NCI-H1105 treated with DMSO at 0.1 percent for 48 hours (cell line): ENCODE measurements at places on chromosomes 5 and 9.
A peak's percentile ranks its signal among the peaks of the same experiment; 100 is the strongest.

GRCh38 chr9:120256146-120256545 is 323.8 kb downstream of the CDK5RAP2 start:
- DNase-seq, result no peak

DNA sequence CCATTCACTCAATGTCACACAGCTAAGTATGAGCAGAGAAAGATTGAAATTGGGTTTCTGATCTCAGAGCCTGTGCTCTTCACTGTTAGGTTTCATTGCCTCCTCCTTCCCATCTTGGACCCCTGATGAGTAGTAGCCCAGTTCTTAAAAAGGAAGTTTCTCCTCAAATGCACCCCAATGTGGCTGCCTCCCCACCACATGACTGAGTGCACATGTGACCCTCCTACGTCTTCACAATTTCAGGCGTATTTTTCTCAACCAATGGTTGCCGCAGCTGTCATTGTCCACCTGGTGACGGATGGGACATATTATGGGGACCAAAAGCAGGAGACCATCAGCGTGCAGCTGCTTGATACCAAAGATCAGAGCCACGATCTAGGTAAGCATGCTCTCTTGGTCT is 178.5 kb downstream of the PAPPA start:
- DNase-seq, result no peak

- no peak for DNase-seq
Observed at GRCh38 chr5:65047948-65048690, 279.4 kb downstream of the CWC27 start.

DNA sequence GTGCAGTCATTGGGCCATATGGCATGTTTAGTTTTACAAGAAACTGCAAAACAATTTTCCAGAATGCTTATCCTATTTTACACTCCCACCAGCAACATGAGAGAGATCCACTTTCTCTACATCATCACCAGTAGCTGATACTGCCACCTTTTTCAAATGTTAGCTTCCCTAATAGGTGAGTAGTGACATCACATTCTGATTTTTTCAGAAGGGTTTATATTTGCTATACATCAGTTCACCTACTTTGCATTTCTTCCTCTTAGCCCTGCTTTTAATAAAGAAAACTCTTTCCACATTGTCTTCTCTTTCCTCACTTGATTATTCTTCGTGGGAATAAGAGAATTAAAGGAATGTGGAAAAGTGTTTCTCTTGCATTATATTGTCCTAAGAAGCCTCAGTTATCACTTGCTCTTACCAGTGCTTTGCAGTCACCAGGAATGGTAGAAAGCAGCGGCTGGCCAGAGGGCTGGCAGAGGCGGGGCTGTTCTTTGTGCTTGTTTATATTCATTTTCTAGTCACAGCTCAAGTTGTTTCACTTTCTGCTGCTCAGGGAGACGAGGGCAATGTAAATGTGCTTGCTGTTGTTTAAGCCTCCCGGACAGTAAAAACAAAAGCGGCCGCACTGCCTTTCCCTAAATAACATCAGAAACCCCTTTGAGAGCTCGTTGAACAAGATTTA is 164.8 kb downstream of the HSD17B3 start:
- DNase-seq, result no peak

DNA sequence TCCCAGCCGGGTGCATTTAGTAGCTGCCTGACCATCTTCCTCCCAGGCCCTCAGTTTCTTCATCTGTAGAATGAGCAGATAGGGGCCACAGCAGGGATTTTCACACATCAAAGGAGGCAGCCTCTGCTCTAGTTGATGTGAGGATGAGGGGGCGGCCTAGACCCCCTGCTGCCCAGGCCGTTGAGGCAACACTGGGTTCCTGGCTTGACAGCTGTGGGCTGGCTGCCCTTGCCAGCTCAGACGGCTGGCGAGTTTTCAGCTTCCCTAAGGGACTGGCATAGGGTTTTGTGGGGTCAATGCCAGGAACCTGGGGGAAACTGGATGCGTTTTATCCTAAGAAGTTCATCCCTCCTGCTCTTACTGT is 49.6 kb downstream of the NDST1 start:
- no peak for DNase-seq

DNA sequence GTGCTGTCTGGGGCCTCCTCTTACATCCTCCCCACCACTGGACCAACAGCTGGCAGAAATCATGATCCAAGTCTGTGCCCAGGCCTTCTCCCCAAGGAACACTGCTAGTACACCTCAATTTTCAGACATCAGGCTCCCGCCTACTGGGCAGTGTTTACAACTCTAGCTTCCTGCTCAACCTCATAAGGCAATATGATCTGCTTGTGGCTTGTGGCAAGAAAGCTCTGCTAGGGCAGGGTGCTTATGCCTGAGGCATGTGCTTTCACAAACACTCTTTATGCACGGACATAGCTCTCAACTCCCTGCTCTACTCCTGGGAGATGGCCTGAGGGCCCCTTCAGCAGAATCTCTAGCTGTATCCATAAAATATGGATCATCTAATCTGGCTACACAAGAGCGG is 32.5 kb downstream of the SH3TC2 start:
- DNase-seq, result no peak

- DNase-seq, result no peak
Observed at GRCh38 chr5:56060276-56061110, 65.7 kb upstream of the IL6ST start.

DNA sequence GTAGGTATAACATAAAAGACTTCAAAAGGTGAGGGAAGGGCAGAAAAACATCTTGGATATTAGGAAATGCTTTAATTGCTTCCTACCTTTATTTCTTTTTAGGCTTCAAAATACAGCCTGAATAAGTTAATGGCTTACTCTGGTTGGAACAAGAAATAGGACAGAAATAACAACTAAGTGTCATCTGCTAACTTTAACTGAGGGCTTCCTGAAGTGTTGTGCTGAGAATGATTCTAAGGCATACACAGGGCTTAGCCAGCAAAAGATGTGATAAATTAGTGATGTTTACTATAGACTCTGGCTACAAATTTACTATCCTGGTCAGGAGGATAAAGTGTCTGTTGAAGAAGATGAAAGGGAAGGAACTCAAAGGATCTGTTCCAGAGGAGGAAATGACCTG is 34.2 kb downstream of the ABHD17B start:
- no peak for DNase-seq

DNA sequence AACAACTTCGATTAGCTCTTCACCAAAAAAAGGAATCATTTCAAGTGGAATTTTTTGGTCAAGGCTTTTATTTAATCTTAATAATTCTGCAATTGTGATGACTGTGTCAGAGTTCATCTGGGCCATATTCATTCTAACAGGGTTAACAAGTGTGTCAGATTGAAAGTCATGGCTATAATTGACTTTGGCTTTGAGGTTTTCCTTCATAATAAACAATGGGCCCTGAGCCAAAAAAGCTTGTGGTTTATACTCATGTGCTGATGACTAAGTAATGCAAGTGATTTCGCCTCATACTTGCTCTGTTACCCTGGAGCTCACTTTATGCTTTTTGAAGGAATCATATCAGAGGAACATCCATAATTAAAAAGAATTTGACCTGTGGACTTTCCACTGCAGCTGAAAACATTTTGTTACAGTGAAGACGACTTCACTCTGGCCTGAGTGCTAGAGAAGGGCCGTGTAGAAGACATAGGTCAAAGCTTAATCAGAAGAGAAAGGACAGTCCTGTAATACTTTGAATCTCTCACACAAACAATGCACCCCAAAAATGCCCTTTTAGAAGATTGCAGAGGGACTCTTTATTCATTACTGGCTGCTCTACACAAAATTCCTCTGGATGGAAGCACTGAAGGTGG is 101.7 kb downstream of the GDNF start:
- DNase-seq, result peak; percentile 61

DNA sequence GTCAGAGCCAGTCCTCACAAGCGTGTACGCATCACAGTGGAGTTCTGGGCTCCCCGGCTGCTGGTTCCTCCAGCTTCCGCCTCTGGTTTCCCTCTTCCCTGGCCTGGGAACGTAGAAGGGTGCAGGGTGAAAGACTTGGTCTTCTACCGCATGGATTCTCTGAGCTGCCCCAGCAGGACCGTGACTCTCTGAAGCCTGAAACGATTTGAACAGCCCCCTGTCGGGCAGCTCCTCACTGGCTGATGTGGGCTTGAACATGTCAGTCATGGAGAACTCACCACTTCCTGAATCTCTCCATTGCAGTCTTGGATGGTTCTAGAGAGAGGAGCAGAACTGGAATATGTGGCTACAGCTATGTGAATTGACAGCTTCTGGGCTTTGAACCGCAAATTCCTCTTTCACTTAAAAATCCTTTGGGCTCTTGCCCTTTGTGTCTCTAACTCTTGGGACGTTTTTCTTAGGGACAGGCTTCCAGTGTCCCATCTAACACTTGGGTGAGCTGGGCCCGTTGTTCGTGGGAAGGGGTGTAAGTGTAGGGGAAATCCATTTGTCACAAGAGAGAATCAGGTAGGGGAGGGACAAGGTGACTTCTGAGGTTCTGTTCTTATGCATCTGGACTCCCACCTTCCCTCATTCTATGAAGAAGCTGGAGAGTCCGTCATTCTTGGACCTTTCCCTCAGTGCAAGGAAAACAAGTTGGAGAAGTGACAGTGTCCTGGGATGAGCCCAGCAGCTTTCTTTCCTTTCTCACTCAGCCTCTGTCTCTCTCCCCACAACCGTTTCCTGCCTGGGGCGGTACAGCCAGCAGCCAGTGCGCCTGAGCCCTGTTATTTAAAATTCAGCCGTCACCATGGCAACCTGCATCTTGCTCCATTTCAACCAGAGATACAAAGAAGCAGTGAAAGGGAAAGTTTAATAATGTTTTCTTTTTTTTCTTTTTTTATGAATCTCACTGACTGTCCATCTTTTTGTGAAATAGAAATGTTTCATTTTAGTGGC is 84.7 kb downstream of the PTTG1 start:
- no peak for DNase-seq
